ENCODE measurements at places on chromosomes 4 and X. TPM values are rescaled to one million over a fixed set of nuclear protein-coding genes. Genes with fewer than 3 reads are reported as not detected.

The NAP1L5 gene
- total RNA-seq: 16.3 TPM

The PNMA6F gene
- total RNA-seq: not detected

The FREM3 gene
- total RNA-seq: not detected

The HMX1 gene
- not detected for total RNA-seq

The STBD1 gene
- not detected for total RNA-seq

The TLL1 gene
- not detected for total RNA-seq

The CT45A2 gene
- not detected for total RNA-seq

The PCDH11X gene
- not detected for total RNA-seq

The SLC16A2 gene
- total RNA-seq: 0.17 TPM

The MFAP3L gene
- 1.4 TPM for total RNA-seq

The CDX4 gene
- total RNA-seq: not detected

The BLOC1S4 gene
- 29.7 TPM for total RNA-seq

The NHSL2 gene
- total RNA-seq: 0.60 TPM

The GLRA2 gene
- total RNA-seq: not detected

- no peak for DNase-seq
Measured at GRCh38 chr4:84733343-84734033, 150.6 kb downstream of the CDS1 start.

DNA sequence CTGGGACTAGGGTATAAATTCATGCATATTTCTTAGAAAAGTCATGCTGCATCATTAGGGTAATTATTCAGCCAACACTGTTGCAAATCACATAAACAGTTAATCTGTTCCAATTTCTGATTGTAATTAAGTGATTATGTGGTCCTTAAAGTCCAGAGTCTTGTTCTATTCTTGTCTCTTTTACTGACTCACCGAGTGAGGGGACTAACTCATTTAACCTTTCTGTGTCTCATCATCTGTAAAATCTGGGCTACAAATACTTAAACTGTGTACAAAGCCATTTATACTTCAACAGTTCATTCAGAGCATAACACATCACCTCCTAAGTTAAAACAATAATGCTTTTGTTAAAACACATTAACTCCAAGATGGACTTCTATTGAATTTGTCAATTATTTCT lies 65.4 kb upstream of the KLHL13 start:
- DNase-seq: no peak

DNA sequence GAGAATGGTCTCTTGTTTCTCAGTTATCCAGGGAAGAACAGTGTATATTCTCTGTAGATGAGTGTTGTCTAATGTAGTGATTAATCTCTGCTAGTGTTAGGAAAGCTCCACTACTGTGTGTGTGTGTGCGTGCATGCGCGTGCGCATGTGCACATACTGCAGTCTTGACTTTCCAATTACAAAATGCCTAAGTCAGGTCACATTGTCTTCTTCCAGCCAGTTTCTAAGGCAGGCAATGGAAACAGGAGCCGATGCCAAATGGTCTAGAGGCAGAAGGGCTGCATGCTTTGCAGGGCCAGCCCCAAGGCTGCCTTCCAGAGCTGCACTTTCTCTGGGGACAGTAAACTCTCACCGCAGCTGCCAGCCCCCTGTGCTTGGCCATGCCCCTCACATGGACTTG lies 30.5 kb upstream of the NAP1L5 start:
- DNase-seq: no peak

- peak; percentile 8 for DNase-seq
Measured at GRCh38 chr4:38802561-38803355, 1.8 kb downstream of the TLR1 start.

- peak; percentile 44 for DNase-seq
Measured at GRCh38 chrX:120485638-120486520, 16.8 kb upstream of the LAMP2 start.

DNA sequence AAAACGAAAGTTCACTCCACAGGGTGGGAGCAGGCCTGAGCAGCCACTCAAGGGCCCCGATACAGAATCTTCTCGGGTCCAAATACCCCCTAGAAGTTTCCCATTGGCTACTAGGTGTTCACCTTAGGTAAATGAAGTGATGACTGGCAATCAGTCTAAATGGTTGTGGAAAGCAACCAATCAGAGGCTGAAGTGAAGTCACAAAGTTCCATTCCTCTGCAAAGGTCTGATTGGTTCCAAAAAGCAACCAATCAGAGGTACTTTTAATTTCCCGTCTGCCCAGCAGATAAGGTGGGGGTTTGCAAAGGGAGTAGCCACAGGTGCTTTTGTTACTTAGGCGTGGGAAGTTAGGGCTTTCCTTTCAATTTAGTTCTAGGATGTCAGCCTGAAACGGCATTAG lies 58.2 kb upstream of the NKAP start:
- no peak for DNase-seq

DNA sequence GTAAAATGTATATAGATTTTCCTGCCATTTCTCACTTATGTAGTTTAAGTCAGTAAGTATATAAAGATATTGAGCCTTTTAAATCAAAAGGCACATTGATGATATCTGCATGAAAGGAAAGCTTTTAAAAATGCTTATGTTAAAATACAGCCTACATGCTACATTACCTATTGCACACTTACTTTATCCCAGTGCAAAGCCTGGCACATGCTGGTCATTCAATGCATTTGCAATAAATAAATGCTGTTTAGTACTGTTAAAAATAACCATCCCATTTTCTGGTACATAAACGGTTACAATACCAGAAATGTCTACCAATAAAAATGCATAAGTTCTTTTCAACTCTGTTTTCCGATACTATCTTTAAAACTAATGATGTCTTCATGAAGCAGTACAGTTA lies 22.1 kb upstream of the SPATA4 start:
- DNase-seq: no peak

- no peak for DNase-seq
Measured at GRCh38 chrX:86171366-86171765, 23.1 kb downstream of the DACH2 start.

GRCh38 chr4:163195247-163195765 lies 28.6 kb upstream of the NAF1 start:
- no peak for DNase-seq

- DNase-seq: no peak
Measured at GRCh38 chr4:12042818-12043217, 614.1 kb upstream of the HS3ST1 start.

- DNase-seq: no peak
Measured at GRCh38 chrX:24167719-24168472, 18.4 kb downstream of the ZFX start.

- no peak for DNase-seq
Measured at GRCh38 chrX:155888139-155888538, 7.0 kb downstream of the VAMP7 start.

GRCh38 chr4:76750716-76751115 lies 147.2 kb downstream of the SOWAHB start:
- DNase-seq: no peak

DNA sequence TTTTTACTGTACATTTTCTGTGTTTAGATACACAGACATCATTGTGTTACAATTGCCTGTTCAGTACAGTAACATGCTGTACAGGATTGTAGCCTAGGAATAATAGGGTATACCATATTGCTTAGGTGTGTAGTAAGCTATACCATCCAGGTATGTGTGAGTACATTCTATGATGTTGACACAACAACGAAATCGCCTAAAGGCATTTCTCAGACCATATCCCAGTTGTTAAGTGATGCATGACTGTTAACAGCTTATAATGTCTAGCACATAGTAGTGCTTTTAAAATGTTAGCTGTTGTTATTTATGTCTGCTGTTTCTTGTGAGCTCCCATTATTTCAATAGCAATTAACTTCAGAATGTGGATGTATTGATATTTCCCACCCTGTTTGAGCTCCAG lies 4.5 kb downstream of the PRRG1 start:
- no peak for DNase-seq

- no peak for DNase-seq
Measured at GRCh38 chr4:85407546-85407945, 67.4 kb upstream of the ARHGAP24 start.

DNA sequence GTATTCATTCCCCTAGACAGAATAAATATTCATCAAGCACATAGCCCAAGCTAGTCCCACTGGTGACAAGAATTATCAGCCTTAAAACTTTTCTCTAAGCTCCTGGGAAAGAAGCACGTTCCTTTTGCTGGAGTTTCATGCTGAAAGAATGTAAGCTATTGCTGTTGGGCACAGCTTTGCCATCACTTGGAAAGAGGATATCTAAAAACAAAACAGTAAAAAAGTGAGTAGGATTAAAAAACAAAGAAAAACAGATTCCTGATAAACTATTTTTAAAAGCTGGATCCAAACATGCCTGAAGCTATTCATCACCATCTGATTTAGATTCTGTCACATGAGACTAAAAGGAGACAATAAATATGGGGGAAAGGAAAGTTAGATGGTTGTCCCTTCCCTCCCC lies 176.8 kb downstream of the SCFD2 start:
- no peak for DNase-seq

DNA sequence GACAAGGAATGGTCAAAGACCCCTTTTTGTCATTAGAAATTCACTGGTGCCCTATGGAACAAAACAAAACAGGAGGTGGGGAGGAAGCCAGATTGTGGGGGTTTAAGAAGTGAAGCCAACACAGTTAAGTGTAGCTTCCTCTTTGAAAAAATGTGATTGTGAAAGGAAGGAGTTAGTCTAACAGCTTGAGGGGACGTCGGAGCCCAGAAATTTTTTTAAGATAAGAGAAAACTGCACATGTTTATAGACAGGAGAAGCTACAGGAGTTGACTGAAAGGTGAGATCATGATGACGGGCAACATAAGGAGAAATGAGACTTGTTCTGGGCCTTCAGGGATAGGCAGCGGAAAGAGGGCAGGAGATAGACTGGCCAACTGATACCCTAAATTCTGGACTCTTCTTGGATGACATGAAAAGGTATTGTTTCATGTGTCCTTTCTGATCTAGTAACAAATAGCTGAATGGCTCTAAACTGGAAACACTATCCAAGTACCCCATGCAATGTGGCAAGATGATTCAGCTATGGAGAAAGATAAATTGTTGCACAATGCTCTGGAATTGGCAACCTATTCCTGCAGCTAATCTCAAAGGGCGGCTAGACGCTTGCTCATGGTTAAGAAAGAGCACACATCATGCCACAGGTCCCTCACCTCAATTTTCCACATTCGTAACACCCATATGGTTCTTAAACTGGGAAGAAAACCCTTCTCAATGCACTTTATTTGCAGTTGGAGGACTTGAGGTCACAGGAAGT lies 3.7 kb upstream of the HDAC8 start:
- DNase-seq: no peak

DNA sequence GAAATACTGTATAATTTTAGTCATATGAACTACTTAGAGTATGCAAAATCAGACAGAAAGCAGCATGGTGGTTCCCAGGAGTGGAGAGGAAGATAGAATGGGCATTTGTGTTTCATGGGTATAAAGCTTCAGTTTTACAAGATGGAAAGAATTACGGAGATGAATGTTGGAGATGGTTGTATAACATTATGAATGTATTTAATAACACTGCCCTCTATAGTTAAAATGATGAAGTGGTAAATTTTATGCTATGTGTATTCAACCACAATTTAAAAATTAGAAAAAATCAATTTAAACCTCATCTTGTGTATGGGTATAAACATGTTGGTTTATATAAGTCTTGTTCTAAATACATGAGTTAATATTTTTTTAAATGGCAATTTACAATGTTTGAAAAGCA lies 521.1 kb downstream of the FSTL5 start:
- no peak for DNase-seq

GRCh38 chr4:87144356-87144755 lies 76.1 kb downstream of the KLHL8 start:
- DNase-seq: no peak

DNA sequence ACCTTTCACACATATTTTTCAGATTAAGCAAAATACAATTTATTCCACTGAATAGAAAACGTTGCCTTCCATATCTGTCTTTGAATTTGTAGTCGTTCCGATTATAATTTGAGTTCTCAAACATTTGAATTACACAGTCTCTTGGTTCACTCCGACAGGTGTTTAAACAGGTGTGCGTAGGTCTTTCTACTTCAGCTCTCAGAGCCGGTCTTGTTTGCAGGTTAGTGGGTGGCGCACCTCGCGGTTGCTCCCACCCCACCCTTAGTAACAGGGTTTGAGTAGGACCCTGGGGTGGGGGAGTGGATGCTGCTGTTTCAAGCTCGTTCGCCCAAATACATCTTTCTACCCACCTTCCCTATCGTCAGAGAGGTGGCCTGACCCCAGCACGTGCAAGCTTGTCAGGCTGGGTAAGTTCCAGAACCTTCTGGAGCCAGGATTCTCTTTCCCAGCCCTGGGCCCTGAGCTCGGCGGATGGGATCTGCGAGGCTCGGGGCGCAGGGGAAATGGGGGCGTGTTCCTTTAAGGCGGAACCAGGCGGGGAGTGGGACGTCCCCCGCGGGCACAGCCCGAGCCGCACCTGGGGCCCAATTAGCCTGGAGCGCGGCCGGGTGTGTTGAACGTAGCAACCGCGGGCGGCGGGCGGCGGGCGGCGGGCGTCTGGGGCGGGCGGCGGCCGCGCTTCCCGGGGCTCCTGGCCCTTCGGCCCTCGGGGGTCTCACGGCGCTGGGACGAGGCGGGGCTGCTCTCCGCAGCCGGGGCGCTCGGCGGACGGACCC lies at the start of gene FAM149A:
Gene FAM149A, plus strand, starts transcription at position 591 of the 776 bp plus-strand sequence.
- DNase-seq: peak; percentile 37

DNA sequence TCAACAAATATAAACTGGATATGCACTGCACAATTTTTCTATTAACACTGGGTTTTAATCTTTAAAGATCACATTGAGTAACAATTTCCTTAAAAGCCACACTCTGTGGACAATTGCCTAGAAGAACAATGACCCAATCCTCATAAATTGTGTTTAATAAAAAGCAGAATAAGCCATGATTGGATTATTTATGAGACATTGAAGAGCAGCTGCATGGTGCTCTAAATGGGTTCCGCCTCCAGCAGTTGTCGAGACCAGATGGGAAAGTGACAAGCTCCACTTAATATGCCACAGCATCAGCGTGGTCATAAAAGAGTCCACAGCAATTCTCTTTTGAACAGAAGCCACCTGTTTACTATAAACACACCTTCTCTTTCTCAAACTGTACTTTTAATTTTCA lies 635.2 kb upstream of the FRG1 start:
- DNase-seq: no peak

GRCh38 chrX:47218280-47218919 lies at the start of gene CDK16:
Gene CDK16 (plus strand): TSS chrX:47218681. CDS start chrX:47223558, 4,877 bp downstream.
- DNase-seq: peak; percentile 85

DNA sequence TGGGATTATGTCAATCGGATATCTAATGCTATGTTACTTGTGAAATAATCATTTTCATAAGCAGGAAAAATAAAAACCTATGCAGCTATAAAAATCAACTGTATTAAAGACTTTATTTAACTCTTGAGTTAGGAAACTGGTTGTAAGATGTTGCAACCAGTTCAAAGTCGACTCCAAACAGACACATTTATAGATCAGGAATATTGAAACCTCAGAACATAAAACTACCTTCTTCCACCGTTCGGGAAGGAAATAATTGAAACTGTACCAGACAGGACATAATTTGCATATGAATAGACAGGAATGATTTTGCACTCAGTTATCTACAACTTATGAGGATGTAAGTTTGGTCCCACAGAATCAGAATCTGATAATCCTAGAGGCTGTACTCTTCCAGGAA lies 181.8 kb upstream of the STS start:
- no peak for DNase-seq

DNA sequence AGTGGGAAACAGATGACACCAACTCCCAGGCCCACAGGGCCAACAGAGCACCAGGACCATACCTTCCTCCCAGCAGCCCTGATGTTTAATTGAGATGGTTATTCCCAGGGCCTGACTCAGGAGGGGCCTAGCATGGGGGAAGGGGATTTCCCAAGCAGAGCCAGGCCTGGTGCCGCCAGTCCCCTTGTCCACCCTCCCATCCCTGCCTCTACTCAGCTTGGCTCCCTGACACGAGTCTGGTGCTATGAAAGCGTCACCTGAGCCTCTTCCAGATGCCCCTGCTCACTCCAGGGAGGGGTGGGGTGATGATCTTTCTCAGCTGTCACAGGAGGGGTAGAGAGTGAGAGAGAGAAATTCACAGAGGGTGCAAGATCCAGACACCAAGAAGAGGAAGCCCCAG lies 72.7 kb downstream of the EFNB1 start:
- DNase-seq: no peak

Measured in CD8-positive, alpha-beta T cell (primary cell).